ENCODE measurements at places on chromosomes 5 and 9.

DNA sequence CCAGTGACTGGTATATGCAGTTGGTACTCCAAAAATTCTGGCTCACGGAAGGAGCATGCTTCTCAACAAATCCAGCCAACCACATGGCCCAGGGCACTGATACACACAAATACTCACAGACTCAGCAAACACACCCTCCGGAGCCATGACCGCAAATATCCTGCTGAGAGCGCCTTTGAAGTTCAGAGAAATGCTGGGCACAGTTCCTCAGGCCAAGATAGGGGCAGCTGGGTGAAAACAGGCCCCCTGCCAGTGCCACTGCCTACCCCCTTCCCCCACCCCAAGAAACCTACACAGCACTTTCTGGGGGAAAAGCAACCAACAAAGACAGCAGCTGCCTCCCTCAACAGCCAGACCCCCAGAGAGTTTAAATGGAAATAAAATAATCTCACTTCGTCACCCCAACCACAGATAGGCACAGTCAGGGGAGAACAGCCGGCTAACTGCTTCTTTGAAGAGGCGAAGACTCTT, 120.0 kb downstream of the C5orf15 start:
- DNase-seq = no peak

DNA sequence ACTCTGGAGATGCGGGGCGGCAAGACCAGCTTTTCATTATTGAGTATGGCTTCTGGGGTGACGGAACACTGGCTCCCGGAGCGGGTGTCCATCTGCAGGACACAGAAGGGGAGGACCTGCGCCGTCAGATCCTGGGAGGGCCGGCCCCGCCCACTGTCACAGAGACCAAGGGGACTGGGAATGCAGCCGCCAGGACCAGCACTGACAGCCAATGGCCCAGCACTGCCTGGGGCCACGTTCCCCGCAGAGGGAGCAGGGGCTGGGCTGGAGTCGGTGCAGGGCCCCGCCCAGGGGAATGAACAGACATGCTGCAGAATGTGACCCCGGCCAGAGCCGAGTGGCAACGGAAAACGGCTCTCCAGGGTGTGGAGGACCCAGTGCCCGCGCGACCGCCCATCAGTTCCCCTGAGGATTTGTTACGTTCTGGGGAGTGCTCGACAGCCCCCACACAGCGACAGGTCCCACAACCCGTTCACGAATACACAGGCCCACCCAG, at the start of gene ZDHHC11:
Gene ZDHHC11, minus strand, starts transcription at position 476 of the 496 bp plus-strand sequence. Its CDS starts 384 bp downstream, at position 92.
- DNase-seq = no peak

DNA sequence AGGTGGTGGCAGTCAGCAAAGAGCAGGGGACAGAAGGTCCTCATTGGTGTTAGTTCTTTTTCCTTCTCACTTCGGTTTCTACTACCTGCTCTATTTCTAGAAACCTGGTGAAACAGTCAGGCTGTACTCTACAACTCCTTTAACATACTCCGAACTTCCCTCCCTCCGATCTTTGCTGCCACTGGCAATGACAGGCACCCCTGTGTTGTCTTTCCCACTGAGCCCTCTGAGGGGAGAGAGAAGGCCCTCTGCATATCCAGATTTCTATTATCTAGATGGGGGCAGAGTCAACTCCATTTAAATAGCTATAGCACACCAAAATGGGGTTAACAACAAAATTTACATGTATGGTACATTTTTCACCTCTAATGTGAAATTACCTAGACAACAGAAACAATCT, 123.7 kb downstream of the CDK5RAP2 start:
- no peak for DNase-seq

DNA sequence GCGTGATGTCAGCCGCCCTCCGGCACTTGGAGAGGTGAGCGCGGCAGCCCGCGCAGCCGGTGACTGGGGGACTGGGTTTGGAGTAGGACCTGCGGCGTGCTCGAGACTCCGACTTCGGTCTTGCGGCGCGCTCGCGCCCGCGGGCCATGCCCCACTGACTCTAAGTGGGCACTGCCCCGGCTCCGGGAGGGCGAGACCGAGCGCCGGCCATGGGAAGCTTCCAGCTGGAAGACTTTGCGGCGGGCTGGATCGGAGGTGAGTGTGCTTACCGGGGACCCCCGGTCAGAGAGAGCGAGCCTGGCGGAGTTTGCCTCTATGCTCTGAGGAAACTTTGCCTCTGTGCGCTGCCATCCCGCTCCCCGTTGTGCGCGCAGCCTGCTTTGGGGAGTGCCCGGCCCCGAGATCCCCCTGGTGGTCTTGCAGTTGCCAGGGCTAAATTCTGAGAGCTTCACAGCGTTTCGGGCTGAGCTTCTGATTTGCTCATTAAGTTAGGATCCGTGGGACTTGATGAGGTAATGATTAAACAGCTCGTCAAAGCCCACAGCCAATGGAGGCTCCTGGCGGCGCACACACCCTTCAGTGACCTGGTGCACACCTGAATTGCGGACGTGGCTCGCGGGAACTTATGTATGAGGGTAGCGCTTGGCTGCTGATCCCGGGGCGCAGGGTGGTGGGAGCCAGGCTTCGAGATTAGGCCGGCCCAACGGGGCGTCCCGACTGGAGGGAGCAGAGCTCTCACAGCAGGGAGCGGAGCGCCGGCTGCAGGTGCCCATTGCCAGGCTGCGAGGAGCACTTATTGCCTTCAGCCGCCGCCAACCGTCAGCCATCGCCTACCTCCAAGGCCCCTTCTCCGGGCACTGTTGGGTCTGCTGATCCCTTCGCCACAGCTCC, at the start of gene SLC25A48:
Gene SLC25A48, plus strand, starts transcription at position 25 of the 891 bp plus-strand sequence. Its CDS starts 185 bp downstream, at position 210.
- no peak for DNase-seq

DNA sequence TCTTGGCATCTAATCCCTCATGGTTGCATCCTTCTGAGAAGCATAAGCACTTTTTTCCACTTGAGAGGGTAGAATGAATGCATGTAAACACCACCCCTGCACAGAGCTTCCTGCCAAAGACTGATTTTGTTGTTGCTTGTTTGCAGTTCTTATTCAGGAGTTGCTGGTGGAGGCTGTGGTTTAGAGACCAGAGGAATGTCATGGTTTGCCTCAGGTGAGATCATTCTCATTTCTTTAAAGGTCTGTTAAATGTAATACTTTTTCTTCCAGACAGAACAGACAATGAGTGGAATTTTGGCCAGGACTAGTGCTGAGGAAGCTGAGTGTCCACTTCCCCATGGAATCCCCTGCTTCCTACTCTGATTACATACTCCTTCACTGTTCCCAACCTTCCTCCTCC, 3.2 kb upstream of the TNC start:
- DNase-seq = no peak

GRCh38 chr5:151383011-151383410, 35.7 kb upstream of the SLC36A2 start:
- DNase-seq = no peak

- DNase-seq = no peak
These were observed 22.5 kb downstream of the FGD3 start for GRCh38 chr9:92969516-92970466.

- no peak for DNase-seq
These were observed at the start of gene TRPM3 for GRCh38 chr9:71121275-71122021. Gene TRPM3 (minus strand): TSS chr9:71121621. CDS start chr9:71121354, 267 bp downstream.

DNA sequence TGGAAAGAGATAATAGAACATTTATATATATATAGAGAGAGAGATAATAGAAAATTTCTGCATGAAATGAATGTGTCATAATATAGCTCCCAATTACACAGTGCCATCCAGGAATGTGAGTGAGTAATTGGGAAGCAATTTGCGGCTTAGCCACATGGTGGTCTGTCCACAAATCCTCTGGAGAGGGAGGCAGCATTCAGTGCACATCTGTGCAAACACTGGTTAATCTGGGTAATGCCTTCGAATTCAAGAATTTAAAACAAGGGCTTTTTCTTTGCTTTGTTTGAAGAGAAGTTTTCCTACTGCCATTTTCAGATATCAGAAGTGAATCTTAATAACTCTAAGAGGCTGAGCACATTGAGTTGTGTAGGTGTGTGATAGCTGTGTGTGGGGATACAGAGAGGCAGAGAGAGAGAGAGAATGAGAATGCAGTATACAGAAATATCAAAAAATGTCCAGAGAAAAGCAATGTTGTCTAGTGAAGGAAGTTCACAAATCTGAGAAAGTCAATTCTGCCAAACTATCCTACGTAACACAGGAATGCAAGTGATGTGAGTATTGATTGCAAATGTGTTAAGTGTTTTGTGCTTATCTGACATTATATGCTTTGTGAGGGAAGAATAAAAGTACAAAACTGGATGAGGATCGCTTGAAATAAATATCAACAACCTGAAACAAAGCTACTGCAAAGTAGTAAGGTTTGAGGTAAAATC, 134.6 kb downstream of the EDIL3 start:
- DNase-seq = no peak

GRCh38 chr5:32837211-32837610, 126.1 kb downstream of the NPR3 start:
- no peak for DNase-seq

GRCh38 chr9:14183001-14183400, 130.9 kb downstream of the NFIB start:
- no peak for DNase-seq

DNA sequence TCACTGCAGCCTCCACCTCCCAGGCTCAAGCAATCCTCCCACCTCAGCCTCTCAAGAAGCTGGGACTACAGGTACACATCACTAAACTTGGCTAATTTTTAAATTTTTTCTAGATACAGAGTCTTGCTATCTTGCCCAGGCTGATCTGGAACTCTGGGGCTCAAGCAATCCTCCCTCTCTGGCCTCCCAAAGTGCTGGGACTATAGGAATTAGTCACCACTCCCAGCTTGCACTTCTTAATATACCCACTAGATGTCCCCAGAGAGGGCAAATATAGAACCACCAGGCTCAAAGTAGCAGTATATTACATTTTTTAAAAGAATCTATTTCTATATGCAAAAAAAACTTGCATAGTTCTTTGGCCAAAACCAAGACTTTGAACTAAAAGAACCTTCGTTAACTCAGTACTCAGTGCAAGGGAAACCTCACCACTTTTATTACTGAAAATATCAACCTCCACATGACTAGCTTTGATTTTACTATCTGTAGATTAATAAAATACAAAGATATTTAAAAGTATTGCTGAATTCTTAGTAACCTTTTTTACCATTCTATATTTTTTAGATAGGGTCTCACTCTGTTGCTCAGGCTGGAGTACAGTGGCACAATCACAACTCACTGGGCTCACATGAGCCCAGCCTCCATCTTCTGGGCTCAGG, 25.8 kb upstream of the HSD17B3 start:
- DNase-seq = no peak

DNA sequence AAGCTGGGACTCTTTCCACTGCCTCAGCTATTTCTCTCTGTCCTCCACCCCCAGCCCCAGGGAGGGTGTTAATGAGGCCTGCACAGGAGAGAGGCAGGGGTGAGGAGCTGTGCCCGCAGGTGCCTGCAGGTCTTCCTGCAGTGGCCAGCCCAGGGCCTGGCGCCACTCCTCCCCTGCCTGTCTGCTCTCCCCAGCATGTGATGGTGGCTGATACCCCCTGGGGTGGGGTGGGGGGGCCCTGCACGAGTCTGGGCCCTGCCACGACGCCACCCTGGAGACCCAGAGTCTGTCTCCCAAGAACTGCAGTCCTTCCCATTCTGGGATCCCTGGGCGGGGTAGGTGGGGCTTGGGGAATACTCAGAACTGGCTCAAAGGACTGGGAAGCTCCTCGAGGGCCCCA, 166.4 kb upstream of the SMIM23 start:
- DNase-seq = no peak

- DNase-seq = no peak
These were observed 3.7 kb downstream of the NR4A3 start for GRCh38 chr9:99825172-99826046.

GRCh38 chr5:110618941-110619340, 107.5 kb downstream of the TMEM232 start:
- no peak for DNase-seq

- DNase-seq = no peak
These were observed 555.8 kb upstream of the CLINT1 start for GRCh38 chr5:158414780-158415179.

DNA sequence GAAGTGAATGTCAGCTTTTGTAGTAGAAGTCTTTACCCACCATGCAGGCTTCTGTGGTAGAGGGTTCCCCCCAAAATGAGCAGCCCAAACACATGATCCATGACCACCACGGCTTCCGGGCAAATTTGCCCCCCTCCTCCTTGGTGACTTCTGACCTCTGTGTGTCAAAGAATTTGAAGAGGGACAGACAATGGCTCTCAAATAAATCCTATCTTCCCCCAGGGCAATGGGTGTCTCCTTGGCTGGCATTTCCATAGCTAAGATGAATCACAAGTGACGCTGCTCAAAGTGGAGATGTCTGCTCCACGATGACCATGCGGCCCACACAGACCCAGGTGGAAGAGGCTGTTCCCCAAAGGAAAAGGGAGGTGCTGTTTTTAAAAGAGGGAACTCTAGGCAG, 30.2 kb upstream of the BOD1 start:
- DNase-seq = no peak

DNA sequence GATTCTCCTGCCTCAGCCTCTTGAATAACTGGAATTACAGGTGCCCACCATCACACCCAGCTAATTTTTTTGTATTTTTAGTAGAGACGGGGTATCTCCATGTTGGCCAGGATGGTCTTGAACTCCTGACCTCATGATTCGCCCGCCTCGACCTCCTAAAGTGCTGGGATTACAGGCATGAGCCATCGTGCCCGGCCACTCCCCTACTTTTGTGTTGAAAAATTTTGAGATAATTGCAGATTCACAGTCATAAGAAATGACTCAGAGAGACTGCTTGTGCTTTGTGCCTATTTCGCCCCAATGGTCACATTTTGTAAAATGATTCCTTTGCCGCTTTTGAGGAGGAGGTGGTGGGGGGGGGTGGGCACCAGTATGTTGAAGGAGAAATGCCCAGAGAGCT, 48.1 kb upstream of the SH3PXD2B start:
- DNase-seq = no peak

DNA sequence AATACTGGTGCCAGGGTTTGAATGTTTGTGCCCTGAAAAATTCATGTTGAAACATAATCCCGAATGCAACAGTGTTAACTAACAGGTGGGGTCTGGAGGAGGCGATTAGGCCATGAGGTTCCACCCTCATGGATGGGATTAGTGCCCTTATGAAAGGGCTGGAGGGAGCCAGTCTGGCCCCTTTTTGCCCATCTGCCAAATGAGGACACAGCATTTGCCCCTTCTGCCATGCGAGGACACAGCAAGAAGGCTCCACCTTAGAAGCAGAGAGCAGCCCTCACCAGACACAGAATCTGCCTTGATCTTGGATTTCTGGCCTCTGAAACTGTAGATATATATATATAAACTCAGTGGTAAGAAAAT, 32.6 kb upstream of the RNF130 start:
- DNase-seq = no peak

- DNase-seq = no peak
These were observed at the start of gene C9orf153 for GRCh38 chr9:86259557-86259956. Gene C9orf153 (minus strand): TSS chr9:86259657. CDS start chr9:86229603, 30,054 bp downstream.

GRCh38 chr5:159210210-159210661, 883 bp upstream of the RNF145 start:
- no peak for DNase-seq

- no peak for DNase-seq
These were observed 2.2 kb upstream of the ALDOB start for GRCh38 chr9:101437806-101438232.

GRCh38 chr9:28735738-28736342, 1162.6 kb upstream of the C9orf72 start:
- DNase-seq = no peak

GRCh38 chr9:437574-438001, 222.9 kb downstream of the DOCK8 start:
- DNase-seq = no peak
